ENCODE measurements at places on chromosomes 1 and 21.

DNA sequence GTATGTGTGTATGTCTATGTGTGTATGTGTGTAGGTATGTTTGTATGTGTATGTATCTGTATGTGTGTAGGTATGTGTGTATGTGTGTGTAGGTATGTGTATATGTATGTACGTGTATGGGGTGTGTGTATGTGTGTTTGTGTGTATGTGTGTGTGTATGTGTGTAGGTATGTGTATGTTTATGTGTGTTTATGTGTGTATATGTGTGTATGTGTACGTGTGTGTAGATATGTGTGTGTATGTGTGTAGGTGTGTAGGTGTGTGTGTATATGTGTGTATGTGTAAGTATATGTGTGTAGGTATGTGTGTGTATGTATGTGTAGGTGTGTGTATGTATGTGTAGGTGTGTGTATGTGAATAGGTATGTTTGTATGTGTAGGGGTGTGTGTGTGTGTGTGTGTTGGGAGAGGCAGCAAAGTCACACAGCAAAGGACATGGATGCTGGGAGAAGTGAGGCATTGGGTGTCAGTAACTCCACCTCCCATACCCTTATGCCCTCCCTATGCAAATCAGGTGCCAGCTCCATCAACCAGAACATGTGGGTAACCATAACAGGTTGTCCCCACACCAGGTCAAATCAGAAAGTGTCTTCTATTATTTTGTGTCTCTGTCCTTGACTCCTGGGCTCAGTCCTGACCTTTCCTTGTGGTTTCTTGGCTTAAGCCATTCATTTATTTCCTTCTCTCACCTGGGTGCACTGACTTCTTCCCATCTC is 15.0 kb upstream of the KCNAB2 start:
- no peak for DNase-seq

- DNase-seq, result no peak
These were observed 151.7 kb downstream of the DAB1 start for GRCh38 chr1:57272150-57272549.

DNA sequence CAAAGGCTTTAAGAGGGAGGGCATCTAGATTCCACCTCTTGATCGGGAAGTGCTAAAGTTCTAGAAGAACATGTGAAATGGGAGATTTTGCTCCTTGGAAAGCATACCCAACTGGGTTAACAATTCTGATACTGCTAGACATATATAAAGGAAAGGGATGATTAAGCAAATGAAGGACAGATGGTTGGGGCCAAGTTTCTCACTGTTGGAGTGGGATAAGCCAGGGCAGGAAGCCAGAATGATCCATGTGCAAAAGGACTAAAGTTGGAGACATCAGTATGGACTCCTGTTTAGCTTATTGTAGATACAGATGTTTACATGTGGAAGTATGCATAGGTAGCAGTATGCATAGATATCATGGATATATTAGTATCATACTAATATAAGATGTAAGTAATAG is 16.8 kb downstream of the PLA2G5 start:
- DNase-seq, result no peak

GRCh38 chr1:171985639-171986038 is 144.3 kb downstream of the DNM3 start:
- no peak for DNase-seq

- DNase-seq, result no peak
These were observed 1301.4 kb downstream of the PLA2G4A start for GRCh38 chr1:188129856-188130838.

- DNase-seq, result no peak
These were observed 42.1 kb downstream of the TAS1R2 start for GRCh38 chr1:18817316-18817715.

GRCh38 chr1:152451254-152451653 is 37.2 kb upstream of the CRNN start:
- no peak for DNase-seq

DNA sequence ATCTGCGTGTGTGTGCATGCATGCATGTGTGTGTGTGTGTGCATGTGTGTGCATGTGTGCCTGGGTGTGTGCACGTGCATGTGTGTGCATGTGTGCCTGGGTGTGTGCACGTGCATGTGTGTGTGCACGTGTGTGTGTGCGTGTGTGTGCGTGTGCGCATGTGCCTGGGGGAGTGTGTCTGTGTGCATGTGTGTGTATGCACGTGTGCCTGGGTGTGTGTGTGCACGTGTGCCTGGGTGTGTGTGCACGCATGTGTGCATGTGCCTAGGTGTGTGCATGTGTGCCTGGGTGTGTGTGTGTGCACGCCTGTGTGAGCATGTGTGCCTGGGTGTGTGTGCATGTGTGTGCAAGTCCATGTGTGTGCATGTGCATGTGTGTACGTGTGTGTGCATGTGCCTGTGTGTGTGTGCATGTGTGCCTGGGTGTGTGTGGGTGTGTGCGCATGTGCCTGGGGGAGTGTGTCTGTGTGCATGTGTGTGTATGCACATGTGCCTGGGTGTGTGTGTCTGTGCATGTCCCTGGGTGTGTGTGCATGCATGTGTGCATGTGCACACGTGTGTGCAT is 29.3 kb upstream of the COL6A2 start:
- DNase-seq, result no peak

DNA sequence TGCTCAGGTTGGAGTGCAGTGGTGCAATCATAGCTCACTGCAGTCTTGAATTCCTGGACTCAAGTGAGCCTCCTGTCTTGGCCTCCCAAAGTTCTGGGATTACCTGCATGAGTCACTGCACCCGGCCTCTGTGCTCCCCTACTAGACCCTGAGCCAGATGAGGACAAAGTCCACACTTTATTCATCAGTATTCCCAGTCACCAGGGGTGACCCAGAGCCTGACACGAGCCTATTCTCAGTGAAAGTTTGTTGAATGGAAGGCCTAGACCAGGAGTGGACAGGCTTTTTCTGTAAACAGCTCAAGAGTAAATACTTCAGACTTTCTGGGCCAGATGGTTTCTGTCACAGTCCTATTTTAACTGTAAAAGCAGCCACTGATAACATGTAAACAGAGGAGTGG is 68.2 kb downstream of the MAB21L3 start:
- no peak for DNase-seq

GRCh38 chr1:162678439-162678838 is 46.2 kb downstream of the DDR2 start:
- DNase-seq, result no peak

- no peak for DNase-seq
These were observed 17.4 kb downstream of the DNM3 start for GRCh38 chr1:171858696-171859095.

- DNase-seq, result no peak
These were observed 10.1 kb upstream of the ACTRT2 start for GRCh38 chr1:3011127-3011526.

GRCh38 chr1:61322769-61323168 is 240.4 kb downstream of the NFIA start:
- DNase-seq, result no peak

DNA sequence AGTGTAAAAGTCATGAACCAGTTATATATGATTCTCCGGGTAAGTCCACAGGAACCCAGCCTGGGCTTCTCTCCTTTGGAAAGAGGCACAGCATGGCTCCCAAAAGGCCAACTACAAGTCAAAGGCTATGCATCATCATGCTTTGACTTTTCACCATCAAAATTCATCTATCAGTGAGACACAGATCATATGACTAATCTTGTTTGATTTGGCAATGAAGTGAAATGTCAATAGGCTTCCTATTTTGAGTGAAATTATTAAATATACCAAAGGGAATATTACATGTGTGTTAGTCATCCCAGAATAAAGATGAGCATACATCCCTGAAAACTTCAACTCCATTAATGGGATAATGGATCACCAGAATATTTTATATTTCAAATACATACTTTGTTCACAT is 83.5 kb upstream of the ADGRL2 start:
- no peak for DNase-seq

- DNase-seq, result no peak
These were observed 21.8 kb downstream of the C1orf21 start for GRCh38 chr1:184408580-184408979.

DNA sequence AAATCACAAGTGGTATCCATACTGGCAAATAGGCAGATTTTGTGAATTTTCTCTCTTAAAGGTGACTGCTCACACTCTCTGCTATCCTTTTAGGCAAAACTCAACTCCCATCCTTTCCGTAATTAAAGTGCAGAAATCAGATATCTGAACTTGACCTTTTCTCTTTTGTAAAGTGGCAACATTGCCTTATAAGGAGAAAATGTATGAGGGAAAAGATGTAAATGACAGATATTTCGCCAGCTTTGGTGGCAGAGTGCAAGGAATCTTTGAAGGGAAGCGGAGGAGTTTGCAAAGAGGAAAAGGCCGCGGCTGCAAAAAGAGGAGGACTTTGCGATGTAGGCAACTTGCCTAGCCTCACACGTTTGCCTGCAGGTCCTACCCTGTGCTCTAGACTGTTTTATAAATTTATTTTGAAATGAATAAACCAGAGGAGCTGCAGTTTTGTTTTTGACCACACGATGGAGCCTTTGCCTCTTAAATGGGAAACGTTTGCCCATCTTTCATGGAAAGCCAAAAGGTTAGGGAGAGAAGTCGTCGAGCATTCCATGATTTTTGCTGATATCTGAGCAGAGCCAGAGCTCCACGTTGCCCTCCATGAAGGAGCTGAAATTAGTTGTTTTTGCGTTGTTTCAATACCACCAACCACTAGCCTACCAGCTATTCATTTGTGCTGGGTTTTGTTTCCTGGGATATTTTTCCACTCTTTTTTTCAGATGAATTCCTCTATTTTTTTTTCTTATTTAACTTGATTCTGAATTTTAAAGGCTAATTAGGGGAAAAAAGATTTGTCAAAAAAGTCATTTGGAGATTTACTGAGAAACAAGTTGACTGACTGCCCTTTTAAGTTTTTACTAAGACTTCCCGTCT is 242.3 kb downstream of the LMX1A start:
- DNase-seq, result no peak

All from stimulated activated CD8-positive, alpha-beta memory T cell treated with anti-CD3 and anti-CD28 coated beads, Interleukin-4, amount 100 ng/mL, for 24 hours (primary cell).